ENCODE measurements at places on chromosomes 1 and 21.

DNA sequence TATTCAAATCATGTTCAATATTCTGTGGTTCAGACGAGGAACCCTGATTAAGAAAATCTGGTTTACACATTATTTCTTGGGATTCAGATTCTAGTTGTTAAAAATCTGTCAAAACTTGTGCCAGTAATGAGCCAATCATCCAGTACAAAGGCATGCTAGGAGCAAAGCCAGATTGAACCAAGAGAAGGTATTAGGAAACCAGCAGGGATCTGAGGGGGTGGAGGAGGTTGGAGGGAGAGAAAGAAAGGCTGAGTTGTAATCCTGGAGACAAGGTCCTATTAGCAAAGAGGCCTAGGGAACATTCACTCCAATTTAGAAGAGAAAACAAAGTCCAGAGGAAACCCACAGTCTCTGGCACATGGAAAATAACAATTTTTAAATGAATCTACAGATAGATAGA, 352.9 kb downstream of the LTN1 start:
- no peak for DNase-seq

DNA sequence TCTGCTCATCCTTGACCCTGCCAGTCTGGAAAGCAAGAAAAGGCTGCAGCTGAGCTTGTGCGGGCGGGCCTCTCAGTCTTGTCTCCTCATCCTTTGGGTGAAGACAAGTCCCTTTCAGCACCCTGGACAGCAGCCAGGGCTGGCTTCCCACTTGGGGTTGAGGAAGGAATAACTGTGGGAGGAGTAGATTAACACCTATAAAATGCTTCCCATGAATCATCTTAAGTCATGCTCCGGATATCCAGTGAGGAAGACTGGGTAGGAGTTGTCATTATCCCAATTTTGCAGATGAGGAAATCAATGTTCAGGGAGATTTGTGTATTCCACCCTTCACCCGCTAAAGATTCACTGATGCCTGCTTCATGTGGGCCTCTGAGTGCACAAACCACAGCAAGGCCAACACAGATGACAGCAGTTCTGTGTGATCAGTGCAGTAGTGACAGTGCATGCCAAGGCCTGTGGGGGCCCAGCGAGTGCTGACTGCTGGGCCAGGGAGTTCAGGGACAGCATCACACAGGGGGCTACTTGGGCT, 20.1 kb upstream of the COL16A1 start:
- peak; percentile 31 for DNase-seq

GRCh38 chr1:5683446-5683845, 308.8 kb downstream of the NPHP4 start:
- no peak for DNase-seq

DNA sequence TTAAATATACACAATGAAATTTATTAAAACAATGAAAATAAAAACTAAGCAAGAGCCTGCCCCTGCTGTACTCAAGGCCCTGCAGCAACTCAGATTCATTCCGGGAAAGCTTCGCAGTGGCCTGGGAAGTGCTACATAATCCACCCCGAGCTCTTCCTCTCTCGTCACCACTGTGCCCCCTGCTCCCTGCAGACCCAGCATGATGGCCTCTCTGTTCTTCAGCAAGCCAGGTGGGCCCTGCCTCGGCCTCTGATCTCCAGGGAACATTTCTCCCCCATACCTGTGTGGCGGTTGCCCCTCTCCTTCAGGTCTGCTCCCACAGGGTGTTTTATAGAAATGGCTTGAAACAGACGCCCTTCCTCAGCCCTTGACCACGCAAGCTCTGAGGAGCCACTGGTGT, 10.6 kb downstream of the RNF187 start:
- DNase-seq: no peak

GRCh38 chr1:202315576-202316168, 26.1 kb downstream of the UBE2T start:
- DNase-seq: peak; percentile 76

- DNase-seq: peak; percentile 68
Observed at GRCh38 chr1:64744492-64745180, at the start of gene RAVER2. RAVER2 (plus strand) TSS chr1:64745075; CDS start chr1:64745173, 98 bp downstream.

DNA sequence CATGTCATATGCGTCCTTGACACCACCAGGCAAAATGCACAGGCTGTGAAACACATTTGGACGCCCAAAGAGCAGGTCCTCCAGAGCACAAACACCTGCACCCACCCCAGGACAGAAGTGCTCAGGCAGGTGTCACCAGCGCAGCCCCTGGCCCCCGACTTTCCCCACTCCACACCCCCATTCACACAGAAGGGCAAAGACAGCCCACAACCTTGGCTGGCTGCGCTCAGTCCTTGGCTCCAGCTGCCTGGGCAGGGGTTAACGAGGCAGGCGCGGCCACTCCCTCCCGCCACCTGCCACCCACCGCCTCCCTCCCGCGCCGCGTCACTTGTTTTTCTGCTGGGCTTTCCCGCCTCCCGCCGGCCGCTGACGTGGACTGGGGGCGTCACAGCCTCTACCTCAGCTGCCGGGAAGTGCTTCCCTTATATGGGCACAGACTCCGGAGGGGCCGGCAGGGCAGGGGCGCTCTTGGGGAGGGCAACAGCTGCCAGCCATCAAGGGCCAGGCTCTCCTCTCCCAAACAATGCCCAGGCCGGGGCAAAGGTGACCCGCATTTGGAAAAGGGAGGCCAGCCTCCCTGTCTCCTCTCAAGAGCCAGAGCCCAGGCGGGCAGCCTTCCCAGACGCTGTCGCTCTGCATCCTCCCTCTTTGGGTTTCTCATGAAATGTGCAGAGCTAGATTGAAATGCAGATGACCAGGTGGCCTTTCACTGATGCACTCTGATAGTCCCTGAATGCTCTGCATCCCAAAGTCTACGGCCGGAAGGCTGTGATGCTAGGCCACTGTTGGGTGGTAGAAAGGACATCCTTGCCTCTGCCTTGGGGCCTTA, 14.8 kb upstream of the BTG2 start:
- peak; percentile 97 for DNase-seq

DNA sequence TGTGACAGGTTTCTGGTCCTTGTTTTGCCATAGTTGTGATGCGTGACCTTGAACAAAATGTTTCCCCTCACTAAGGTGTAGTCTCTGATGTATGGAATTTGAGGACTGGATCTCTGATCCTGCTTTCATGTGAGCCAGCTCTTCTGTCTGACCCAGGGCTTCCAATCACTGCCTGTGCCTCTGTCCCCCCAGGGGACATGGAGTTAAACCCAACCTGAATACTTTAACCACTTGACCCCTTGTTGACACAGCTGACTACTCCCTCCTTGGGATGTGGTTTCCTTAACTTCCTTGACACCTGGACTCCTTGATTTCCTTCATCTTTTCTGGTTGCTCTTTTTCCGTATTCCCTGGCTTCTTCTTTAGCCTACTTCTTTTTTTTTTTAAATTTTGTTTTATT, 36.0 kb upstream of the SSBP3 start:
- no peak for DNase-seq

- DNase-seq: no peak
Observed at GRCh38 chr1:107833061-107833460, 131.9 kb downstream of the VAV3 start.

All from activated naive CD4-positive, alpha-beta T cell treated with anti-CD3 and anti-CD28 coated beads, Interleukin-2, amount 50 U/mL, for 16 hours (primary cell).